ENCODE measurements at places on chromosomes 5 and 9.

- DNase-seq: peak; percentile 75
These were observed 173.4 kb downstream of the NR3C1 start for GRCh38 chr5:143229896-143230675.

GRCh38 chr5:174533751-174534241, 190.6 kb upstream of the MSX2 start:
- peak; percentile 41 for DNase-seq

DNA sequence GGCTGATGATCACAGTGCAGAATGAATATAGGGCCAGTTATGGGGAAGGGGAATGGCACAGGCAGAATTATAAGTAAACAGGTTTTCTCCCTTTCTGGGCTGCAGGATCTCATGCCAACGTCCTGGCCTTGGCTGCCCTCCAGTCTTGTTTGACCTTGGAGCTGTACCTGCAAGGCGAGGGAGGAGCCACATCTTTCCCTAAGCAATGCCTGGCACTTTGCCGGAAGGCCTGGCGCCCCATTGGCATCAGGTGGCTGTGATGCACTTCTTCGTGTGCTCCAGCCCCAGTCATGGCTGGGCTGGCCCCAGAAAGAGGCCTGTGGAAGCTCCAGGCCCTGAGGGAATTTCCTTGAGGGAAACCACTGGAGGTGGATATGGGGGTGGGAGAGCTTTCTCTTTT, 16.7 kb upstream of the IQGAP2 start:
- DNase-seq: no peak

GRCh38 chr5:178341091-178341850, 108.7 kb upstream of the PHYKPL start:
- DNase-seq: no peak

DNA sequence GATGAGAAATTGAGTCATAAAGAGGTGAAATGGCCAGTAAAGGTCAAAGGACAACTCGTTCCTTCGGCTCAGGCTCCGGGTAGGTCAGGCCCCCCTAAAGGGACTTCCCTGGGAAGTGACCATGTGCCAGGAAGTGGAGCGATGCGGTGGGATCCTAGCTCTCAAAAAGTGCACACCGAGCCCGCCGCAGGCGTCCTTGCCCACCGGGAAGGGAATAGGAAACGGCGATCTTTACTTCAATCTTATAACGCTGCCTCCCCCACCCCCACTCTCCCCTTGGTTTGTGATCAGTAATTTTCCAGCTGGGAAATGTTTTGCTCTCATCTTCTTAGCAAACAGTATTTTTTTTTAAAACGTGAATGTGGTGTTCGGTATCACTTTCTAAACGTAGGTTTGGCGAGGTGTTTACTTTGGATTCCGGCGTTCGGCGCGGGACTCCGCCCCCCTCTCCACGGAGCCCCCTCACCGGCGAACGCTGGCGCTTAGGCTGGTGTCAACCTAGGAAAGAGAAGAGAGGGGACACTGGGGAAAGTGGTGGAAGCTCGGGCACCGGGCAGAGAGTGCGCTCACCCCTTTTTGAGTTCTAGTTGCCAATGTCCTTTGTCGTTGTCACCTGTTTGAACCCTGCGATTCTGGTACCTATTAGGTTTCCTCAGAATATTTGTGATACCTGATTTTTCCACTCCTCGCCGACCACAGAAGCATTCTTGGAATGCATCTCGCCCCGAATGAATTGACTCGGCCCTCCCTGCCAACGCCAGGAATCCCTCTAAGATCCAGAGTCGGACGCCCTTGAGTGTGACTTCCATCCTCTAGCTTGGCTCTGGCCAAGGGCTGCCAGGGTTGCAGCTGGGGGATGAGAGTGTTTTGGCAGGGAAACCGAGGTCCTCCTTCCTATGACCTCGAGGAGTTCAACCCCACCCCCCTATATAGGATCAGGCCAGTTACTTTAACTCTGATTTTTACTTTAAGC, 1.8 kb upstream of the KLF4 start:
- no peak for DNase-seq

- DNase-seq: peak; percentile 20
These were observed 36.6 kb upstream of the RAPGEF1 start for GRCh38 chr9:131776473-131776872.

DNA sequence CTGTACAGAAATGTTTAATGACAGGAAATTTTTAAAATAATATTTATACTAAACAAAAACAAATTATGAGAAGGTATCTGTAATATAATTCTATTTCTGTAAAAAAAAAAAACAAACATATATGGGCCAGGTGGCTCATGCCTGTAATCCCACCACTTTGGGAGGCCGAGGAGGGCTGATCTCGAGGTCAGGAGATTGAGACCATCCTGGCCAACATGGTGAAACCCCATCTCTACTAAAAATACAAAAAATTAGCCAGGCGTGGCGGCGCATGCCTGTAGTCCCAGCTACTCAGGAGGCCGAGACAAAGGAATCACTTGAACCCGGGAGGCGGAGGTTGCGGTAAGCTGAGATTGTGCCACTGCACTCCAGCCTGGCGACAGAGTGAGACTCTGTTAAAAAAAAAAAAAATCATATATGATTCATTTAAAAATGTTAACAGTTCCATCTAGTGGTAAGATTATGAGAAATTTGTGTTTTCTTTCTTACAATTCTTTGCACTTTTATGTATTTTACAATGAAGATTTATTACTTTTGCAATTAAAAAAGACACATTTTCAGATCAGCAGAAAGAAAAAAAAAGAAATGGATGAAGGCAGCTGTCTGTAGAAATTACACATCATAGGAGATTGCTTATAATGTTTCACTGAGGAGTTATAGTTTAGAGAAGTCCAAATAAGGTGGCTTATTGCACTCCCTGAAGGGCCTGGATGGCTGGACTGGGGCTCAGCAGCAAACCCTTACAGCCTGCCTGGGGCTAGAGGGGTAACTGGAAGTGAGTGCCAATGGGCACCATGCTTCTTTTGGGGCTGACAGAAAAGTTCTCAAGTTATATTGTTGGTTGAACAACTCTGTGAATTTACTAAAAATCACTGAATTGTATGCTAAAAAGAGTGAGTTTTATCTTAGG, 20.3 kb downstream of the C9orf153 start:
- no peak for DNase-seq

DNA sequence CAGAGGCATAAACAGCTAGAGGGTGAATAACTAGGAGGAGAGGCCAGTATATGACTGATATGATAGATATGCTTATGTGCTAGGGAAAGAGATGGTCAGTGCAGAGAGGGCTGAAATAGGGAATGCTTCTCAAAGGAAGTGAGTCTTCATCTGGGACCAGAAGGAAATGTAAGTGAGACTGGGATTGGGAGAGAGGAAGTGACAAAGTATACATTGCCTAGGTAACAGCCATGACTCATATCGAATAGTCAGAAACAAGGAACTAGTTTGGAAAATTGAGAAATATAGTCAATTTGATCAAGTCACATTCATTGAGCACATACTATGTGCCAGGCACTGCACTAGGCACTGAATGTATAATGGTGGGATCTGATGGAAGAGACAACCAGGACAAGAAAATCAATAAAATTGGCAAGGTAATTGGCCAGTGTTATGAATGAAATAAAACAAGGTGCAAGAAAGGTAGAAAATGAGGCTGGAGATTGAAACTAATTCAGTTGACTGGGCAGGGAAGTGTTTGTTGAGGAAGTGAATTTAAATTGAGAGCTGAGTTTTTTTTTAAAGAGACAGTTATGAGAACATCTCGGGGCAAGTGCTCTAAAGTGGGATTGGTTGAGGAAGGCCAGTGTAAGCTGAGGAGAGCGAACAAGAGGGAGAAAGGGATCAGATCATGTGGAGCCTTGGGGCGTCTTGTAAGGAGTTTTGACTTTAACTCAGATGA, 4.3 kb downstream of the ERAP2 start:
- DNase-seq: no peak

- no peak for DNase-seq
These were observed 545 bp downstream of the DIPK1B start for GRCh38 chr9:136712690-136713544.

GRCh38 chr5:139148986-139149385, 49.2 kb downstream of the SIL1 start:
- DNase-seq: no peak

DNA sequence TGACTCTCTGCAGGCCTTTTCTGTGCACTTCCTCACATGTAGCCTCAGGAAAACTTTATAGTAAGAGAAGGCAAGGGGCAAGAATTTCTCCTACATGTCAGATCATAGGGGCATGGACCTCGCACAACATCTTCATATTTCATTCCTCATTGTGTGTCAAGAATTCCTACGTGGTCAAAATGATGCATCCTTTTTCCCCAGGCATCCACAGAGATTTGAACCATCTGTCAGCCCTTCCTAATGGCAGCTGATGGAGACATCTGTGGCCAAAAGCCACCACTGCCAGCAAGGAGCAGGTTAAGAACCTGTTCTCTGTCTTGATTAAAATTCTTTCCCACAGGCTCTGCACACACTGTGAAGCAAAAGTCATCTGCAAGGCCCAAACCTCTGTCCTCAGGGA, 42.5 kb downstream of the MFAP3 start:
- DNase-seq: no peak

GRCh38 chr5:179558932-179559283, 8.6 kb downstream of the RUFY1 start:
- DNase-seq: no peak

- DNase-seq: no peak
These were observed 42.7 kb upstream of the COL5A1 start for GRCh38 chr9:134598884-134599245.

DNA sequence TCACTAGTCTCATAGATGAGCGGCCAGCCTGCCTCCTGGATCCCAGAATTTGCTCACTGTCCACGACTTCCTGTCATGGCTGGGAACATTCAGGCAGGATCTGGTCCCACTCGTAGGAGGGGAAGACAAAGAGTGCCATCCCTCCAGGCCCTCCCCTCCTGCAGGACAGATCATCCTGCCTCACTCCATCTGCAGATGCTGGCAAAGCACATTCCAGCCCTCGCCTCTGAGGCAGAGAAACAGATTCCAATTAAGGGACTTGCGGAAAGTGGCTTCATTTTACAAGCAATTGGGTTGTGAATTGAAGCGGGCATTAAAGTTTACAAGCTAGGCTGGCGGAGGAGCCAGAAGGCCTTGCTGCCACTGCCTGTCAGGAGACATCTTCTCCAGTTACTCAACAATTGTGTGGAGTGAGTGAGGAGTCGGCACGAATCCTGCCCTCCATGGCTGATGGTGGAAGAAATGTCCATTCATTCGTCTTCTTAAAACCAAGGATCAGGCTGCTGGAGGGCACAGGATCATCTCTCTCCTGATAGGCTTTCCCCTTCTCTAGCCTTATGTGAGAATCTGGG, 41.8 kb upstream of the KCNMB1 start:
- DNase-seq: no peak

DNA sequence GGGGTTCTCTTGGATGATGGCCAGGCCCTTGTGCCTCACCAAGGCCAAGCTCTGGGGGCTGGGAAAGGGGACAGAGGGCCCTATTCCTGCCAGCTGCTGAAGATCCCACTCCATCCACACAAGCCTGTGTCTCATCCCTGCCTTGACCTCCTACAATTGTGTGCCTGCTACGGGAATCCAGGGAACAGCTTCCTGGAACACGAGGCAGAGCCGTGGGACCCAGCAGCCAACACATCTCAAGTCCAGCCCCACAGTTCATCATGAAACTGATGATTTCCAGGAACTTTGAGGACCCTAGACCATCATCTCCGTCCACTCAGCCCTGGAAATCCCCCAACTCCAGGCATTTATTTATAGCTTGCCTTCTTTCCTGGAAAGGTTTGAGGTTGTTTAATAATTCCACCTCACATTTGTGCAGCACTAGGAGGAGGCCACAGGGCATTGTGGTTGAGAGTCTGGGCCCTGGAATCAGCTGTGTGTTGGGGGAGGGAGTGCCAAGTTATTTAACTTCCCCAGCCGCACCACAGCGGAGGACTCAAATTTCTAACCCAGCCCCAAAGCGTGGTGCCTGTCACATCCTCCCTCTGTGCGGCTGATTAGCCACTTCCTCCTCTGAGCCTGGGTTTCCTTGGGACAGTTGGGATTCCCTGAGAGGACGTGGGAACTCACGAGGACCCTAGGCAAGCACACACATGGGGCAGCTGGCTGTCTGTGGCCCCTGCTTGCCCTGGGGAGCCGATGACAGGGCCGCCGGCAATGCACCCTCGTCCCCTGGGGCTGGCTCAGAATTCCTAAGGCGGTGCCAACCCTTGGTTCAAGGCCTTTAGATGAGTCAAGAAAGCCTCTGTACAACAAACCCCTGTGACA, 58.2 kb upstream of the GGTA1 start:
- peak; percentile 80 for DNase-seq

DNA sequence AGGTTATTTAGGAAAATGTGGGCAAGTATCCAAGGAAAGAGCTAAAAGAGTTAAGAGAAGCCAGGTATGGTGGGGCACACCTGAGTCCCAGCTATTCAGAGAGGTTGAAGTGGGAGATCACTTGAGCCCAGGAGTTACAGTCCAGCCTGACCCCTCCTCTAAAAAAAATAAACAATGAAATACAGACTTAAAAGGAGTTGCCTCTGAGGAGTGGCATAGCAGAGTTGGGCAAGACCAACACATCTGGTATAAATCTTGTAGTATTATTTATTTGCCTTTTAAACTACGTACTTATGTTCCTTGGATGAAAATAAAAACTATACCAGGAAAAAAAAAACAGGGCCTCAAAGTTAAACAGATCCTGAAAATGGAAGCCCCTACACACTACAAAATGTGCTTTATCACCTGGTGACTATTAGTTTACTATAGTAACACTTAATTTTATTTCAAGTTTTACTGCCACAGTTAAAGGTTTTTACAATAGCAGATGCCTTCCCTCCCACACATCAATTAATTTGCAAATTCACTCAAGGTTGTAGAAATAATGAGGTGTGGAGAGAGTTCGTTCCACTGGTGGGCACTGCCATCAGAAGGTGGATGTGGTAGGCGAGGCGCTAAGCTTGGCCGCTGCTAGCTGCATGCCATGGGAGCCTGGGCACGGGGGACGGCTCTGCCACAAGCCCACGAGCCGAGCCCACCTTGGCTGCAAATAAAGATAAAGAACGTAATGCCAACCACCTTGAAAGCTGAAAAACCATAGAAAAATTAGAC, 48.0 kb downstream of the MED27 start:
- no peak for DNase-seq

- no peak for DNase-seq
These were observed 33.9 kb downstream of the EGFLAM start for GRCh38 chr5:38292228-38292627.

DNA sequence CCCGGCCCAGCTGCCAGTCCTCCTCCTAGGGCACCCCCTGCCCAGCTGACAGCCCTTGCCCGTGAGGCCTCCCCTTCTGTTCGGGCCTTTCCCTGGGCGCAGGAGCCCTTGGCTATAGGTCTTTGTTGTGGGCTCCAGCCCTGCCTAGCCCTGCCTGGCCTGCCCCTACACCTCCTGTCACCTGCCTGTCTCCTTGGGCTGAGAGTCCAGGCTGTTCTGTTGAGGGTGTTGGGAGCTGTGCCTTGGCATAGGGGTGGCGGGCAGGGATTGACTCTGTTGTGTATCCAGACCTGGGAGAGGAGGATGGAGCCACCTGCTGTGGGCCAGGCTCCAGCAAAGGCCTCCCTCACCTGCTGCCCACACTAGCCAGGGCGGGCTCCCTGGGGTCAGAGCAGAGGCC, 11.6 kb downstream of the FCN2 start:
- no peak for DNase-seq

DNA sequence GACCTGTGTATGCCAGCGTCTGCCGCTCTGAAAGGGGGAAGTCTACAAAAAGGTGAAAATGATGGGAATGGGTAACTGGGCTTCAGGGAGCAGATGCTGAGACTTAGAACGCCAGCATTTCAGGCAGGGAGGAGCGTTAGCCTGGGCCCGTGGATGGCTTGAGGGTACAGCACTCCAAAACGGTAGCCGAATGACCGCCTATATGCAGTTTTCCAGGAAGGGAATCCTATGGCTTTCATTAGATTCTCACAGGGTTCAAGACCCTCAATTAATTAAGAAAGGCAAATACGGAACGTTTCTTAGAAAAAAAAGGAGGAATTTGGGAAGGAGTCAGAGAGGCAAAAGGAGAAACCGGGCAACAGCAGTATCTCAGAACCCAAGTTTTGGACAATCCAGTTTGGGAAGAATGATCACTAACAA, 639 bp downstream of the AMACR start:
- DNase-seq: no peak
